ENCODE measurements at places on chromosomes 12 and 14.

GRCh38 chr12:91441993-91442952 is 259.7 kb upstream of the DCN start:
- DNase-seq, result no peak

GRCh38 chr14:73859145-73859544 is 7.5 kb downstream of the PTGR2 start:
- no peak for DNase-seq

GRCh38 chr14:101878211-101878821 is 86.1 kb upstream of the DYNC1H1 start:
- DNase-seq, result no peak

DNA sequence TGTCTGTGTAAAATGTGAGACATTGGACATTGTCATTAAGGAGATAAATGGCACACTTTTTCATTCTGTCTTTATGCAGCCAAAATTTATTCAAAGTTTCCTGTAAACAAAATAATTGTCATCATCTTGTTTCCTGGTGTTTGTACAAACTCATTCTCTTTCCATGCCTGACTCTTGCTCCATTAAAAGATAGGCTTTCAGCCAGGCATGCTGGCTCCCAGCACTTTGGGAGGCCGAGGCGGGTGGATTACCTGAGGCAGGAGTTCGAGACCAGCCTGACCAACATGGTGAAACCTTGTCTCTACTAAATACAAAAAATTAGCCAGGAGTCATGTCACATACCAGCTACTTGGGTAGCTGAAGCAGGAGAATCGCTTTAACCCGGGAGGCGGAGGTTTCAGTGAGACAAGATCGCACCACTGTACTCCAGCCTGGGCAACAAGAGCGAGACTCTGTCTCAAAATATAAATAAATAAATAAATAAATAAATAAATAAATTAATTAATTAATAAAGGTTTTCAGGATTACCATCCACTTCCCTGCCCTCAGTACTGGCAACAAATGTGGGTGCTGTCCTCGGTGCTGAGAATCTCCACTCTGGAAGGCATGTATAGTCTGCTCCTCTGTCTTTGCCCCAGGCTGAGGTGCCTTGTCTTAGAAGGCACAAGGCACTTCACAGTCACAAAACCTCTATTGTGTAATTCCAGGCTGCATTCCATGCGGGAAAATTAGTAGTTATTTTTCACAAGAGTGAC is 83.2 kb downstream of the PAH start:
- no peak for DNase-seq

- DNase-seq, result no peak
Observed at GRCh38 chr12:120886199-120887018, 17.7 kb downstream of the SPPL3 start.
